Uterus (tissue), 4 donors: ENCODE measurements at places on chromosomes 13 and 19.

- DNase-seq = no peak
Measured at GRCh38 chr19:28309070-28309469, 903.9 kb downstream of the UQCRFS1 start.

DNA sequence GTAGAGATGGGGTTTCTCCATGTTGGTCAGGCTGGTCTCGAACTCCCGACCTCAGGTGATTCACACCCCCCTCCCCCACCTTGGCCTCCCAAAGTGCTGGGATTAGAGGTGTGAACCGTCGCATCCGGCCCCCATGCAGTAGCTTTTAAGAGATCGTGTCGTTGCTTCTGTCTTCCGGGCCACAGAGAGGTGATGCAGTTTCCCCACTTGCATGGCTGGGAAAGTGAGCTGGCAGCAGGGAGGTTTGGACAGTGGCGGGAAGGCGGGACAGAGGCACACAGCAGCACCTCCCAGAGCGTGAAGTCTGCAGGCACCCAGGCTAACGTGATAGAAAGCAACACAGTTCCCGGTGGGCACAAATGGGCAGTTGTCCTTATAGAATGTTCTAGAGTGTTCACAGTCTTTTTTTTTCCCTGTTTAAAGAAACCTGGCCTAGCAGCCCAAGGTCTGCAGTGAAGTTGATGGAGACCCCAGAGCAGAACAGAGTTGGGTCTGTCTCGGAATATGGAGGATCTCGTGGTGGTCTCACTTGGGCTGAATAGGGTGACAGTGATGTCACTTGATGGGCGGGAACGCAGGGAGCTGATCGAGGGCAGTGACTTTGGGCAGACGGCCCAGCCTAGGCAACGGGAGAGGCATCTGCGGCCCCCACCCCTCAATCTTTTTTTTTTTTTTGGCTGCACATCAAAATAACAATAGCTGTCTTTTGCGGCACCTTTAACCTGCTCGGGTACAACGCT is 4.9 kb downstream of the UHRF1 start:
- DNase-seq = no peak

DNA sequence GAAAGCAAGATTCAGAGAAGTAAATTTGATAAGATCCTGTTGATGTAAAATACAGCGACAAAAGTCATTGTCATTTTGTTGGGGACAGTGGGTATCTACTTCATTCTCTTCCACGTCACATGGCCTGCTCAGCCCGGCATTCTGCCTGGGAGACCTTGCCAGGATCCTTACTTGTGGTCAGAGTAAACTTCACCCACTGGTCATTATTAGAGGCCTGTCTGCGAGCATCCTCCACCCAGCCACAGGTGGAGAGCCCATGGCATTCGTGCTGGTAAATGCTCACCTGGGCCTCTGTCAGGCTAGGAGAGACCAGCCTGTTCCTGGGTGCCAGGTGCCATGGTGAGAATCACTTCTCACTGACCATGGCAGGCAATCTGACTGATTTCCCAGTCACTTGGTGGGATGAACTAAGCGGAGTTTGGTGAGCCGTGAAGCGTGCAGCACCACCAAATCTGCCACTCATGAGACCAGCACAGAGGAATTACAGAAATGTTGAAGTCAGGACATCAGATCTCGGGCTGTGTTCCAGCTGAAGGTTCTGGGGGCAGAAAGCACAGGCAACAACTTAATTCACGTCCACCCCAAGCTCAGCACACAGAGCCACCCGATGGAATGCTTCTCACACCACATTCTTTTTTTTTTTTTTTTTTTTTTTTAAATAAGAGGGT is 107.0 kb downstream of the SIPA1L3 start:
- no peak for DNase-seq

GRCh38 chr13:101178406-101178805 is 237.9 kb downstream of the NALCN start:
- DNase-seq = no peak

DNA sequence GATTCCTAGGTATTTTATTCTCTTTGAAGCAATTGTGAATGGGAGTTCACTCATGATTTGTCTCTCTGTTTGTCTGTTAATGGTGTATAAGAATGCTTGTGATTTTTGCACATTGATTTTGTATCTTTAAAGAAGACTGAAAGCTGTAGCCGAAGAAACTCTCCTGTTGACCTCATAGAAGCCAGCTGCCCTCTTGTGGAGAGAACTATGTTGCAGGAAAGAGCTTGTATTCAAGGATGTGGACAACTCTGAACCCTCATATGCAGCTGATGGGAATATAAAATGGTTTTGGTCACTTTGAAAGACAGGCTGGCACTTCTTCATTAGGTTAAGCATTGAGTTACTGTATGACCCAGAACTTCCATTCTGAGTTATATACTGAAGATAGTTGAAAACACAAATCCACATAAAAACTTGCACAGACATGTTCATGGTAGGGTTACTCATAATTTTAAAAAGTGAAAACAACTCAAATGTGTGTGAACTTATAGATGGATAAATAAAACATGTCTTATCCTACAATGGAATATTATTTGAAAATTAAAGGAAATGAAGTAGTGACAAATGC is 65.8 kb upstream of the SLITRK6 start:
- no peak for DNase-seq

GRCh38 chr13:102793611-102794355 is 5.0 kb downstream of the POGLUT2 start:
- no peak for DNase-seq

- no peak for DNase-seq
Measured at GRCh38 chr19:3140667-3141038, 4.8 kb downstream of the GNA15 start.

- DNase-seq = no peak
Measured at GRCh38 chr13:34654203-34654602, 287.9 kb upstream of the NBEA start.

- no peak for DNase-seq
Measured at GRCh38 chr19:31260171-31260933, 88.9 kb downstream of the TSHZ3 start.

- DNase-seq = no peak
Measured at GRCh38 chr19:19259741-19260140, 13.4 kb downstream of the TM6SF2 start.

GRCh38 chr13:97710797-97711196 is 242.7 kb upstream of the IPO5 start:
- no peak for DNase-seq

DNA sequence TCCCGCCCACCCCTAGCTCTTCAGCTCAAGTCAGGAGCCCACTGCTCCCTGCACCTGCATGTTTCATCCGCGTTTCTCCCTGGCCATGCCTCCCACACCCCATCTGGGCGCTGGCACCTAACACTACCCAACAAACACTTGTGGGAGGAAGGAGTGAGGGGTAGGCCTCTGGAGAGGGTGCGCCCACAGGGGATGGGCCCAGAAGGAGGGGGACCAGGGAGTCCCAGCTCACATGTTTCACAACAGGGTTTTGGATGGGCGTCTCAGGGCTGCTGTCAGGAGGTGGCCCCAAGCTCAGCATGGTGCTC is 12.1 kb upstream of the TMEM86B start:
- no peak for DNase-seq

GRCh38 chr19:4495471-4495870 is 22.8 kb downstream of the PLIN4 start:
- DNase-seq = no peak

DNA sequence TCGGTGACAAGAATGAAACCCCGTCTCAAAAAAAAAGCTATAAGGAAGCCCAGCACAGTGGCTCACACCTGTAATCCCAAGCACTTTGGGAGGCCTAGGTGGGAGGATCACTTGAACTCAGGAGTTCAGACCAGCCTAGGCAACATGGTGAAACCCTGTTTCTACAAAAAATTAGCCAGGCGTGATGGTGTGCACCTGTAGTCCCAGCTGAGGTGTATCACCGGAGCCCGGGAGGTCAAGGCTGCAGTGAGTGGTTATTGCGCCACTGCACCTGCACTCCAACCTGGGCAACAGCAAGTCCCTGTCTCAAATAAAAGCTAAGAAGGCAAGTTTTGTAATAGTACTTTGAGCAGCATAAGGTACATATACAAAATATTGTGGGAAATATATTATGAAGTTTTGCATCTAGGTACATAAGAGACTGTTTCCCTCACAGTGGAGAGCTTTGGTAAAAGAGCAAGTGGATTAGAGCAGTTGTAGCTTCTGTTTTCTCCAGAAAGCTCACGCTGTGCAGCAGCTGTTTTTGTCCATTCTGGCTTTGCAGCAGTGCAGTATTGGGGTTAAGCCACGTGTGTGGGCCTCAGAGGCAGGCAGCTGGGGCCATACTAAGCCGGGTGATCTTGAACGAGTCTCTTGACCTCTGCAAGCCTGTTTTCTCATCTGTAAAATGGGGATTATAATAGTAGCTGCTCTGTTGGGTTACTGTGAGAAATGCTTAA is 35.4 kb downstream of the ARHGAP35 start:
- DNase-seq = no peak

DNA sequence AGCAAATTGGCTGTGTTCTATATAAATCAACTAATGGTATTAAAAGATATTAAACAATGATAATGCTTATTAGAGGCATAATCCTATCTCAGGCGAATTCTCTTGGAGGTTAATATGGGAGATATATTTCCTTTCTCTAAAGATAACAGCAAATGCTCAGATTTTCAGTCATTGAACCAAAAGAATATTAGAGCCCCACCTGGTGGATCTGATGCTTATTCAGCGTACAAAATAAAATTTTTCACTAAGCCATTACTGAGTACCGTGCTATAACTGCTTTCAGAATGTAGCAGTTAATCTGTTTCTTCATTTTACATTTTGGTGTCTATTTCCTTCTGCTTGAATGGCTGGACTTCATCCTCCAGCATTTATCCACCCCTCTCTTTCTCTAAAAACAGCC is 143.3 kb upstream of the IPO5 start:
- DNase-seq = no peak

DNA sequence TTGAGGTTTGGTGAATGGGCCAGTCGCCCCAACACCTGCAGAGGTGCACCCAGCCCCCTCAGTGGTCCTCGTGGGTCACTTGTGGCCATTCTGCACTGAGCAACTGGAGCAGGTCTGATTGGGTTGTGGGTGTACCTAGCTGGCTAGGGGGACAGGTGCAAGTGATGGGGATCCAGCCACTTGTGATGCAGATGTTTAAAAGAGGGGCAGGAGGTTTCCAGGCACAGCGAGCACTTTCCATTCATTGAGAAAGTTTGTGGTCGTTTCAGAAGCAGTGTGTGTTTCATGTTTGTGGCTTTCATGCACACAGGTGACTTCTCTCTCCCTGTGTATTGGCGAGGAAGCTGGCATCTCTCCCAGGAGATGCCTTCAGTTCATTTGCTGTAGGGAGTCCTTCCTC is 34.7 kb downstream of the TSSK6 start:
- DNase-seq = no peak

- no peak for DNase-seq
Measured at GRCh38 chr19:14577885-14578427, 4.9 kb upstream of the CLEC17A start.

DNA sequence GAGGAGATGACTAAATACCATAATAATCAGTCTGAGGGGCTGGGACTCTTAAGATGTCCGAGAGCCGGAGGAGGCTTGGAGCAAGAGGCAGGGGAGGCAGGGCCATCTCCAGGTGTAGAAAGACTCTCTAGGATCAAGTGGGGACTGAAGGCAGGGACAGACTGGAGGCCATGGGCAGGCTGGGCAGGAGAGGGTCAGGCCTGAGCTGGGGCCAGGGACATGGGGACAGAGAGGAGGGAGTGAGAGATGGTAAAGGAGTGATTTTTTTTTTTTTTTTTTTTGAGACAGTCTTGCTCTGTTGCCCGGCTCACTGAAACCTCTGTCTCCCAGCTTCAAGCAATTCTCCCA is 2.2 kb downstream of the JOSD2 start:
- no peak for DNase-seq

GRCh38 chr19:1936430-1936829 is 4.5 kb upstream of the CSNK1G2 start:
- no peak for DNase-seq

DNA sequence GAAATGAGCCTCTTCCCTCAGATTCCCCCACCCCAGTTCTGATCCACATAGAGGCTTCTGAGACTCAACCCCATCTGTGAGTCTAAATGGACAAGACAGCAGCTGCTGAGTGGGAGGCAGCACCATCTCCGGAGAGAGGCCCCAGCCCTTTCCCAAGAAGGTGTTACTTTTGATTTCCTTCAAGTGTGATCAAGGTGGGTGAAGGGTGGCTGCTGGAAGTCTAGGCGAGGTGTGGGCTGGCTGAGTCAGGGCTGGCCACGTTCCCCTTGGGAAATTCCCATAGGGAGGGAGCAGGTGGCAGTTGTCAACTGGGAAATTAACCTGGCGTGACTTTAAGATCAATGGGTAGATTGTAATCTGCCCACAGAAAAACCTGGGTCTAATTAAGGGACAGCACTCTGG is 148.0 kb downstream of the FOXO1 start:
- no peak for DNase-seq

DNA sequence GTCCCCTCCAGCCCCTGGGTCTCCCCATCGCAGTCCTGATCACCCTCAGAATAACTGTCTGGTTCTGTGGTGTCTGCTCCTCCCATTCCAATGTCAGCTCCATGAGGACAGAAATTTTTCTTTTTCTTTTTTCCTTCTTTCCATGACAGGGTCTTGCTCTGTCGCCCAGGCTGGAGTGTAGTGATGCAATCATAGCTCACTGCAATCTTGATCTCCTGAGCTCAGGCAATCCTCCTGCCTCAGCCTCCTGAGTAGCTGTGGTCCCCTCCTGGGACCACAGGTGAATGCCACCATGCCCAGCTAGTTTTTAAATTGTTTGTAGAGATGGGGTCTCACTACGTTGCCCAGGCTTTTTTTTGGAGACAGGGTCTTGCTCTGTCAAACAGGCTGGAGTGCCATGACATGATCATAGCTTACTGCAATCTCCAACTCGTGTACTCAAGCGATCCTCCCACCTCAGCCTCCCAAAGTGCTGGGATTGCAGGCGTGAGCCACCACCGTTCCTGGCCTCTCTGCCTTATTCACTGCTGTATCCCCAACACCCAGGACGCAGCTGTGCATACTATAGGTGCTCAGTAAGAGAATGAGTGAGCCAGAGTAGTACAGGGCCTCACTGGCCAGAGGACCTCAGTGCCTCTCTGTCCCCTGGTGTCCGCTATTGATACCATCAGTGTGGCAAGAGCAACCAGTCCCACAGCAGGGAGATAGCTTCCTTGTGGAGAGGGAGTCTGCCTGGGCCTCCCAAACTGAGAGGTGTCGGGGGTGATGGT is 5.2 kb upstream of the DOCK6 start:
- no peak for DNase-seq

GRCh38 chr13:96898212-96898611 is 96.1 kb downstream of the OXGR1 start:
- DNase-seq = no peak

GRCh38 chr13:49214917-49215376 is 5.2 kb upstream of the MLNR start:
- no peak for DNase-seq

GRCh38 chr19:22882797-22883196 is 50.7 kb downstream of the ZNF723 start:
- DNase-seq = no peak

- no peak for DNase-seq
Measured at GRCh38 chr13:33174931-33175330, 110.6 kb downstream of the STARD13 start.

GRCh38 chr19:16031872-16032200 is 44.5 kb upstream of the TPM4 start:
- no peak for DNase-seq

DNA sequence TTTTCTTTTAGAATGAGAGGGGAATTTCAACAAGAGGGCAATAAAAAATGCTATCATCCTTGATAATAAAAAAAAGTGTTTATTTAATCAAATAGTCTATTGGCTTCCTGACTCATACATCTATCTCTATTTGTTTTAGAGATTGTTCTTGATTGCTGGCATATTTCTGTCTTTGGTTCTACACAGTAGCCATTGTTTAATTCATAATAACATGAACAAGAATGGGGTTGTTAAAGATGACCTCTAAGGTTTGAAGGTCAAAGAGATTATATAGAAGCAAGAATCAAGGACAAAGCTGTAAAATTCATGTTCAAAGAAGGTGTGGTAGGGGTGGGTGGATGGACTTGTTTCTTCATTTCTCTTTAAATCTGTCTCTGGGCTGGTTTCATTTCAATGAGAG is 166.0 kb upstream of the KLF12 start:
- DNase-seq = no peak
